Breast epithelium (tissue), 4 donors: ENCODE measurements at places on chromosomes 12 and 14. TPM values are rescaled to one million over a fixed set of nuclear protein-coding genes. Genes with fewer than 3 reads are reported as not detected.

DNA sequence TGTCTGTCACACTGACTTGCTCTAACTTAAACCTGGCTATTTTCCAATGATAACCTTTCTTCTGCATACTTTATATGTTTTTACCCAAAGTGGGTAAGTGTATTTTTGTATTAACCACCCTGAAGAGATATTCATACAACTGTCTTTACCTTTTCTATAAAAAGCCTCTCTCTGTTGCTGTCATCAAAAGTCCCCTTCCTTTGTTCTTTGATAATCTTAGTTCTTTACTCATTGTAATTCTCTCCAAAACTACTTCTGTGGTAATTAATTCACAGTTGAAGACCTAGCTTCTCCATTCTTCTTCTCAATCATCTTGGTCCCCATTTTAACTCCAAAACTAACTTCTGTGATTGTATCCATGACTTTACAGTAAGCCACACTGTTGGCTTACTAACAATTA, 479.7 kb upstream of the MGAT4C start:
- no peak for DNase-seq

- no peak for DNase-seq
Measured at GRCh38 chr12:47491516-47492305, 214.1 kb downstream of the RPAP3 start.

- no peak for DNase-seq
Measured at GRCh38 chr12:28711421-28711820, 437.7 kb upstream of the FAR2 start.

Gene RAD9B
- 2.8 TPM for total RNA-seq

GRCh38 chr12:15855646-15856045, 26.5 kb upstream of the STRAP start:
- no peak for DNase-seq

Gene PEBP1
- 440 TPM for total RNA-seq

Gene RCOR1
- 20.3 TPM for total RNA-seq

DNA sequence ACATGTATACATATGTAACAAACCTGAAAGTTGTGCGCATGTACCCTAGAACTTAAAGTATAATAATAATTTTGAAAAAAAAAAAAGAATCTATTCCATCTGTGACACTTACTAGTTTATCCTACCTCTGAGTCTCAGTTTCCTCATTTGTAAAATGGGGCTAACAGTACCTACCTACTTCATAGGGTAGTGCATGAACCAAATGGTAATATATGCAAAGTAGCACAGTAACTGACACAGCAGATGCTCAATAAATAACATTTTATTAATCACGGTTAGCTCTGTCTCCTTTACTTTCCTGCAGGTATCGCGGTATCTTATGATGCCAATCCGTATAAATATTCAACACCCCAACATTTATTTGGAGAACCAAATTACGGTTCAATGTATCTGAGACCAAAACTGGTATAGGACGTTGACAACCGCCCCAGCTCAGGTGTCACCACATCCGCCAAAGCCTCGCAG, 703 bp downstream of the TMED10 start:
- DNase-seq, result no peak

- DNase-seq, result peak; percentile 58
Measured at GRCh38 chr14:91059576-91060350, 678 bp downstream of the RPS6KA5 start.

DNA sequence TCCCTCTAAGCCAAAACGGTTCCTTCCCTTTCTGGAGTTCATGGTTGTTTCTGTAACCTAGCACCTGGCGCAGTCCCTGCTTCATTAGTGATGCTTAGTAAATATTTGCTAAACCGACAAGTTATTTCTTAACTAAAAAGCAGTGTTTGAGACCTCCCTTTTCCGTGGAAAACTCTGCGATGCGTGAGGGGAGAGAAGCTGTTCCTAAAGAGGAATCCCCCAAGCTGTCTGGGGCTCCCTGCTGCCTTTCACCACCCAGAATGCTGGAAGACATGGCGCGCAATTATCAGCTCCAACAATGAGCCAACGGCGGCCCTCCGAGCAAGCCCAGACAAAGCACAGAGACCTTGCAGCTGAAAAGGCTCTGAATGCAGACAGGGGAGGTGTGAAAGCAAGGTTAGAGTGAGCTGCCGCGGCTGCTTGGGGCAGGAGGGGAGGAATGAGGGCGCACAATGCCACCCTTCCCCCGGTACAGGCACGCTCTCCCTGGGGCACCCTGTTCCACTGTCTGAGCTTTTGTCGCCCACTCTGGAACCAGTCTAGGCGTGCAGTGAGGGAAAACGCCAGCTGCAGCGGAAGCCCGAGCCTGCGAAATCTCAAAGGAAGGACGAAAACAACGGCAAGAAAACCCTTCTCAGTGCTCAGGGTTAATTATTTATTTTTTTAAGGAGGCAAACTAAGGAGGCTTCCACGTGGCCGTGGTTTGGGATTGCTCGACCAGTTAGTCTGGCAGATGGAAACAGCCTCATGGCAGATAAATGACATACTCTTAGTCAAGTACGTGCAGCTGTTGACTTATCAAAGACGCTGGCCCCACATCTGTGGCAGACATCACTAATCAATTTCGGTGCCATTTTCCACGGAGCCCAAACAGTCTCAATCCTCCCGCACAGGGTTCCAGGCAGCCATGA, 66.3 kb downstream of the RBM19 start:
- DNase-seq, result no peak

GRCh38 chr12:110266980-110267620, 13.9 kb upstream of the ATP2A2 start:
- DNase-seq, result no peak

Gene PLEKHG7
- total RNA-seq, result 0.15 TPM

GRCh38 chr12:105444653-105445102, 114.2 kb downstream of the C12orf75 start:
- DNase-seq, result no peak

GRCh38 chr12:15575671-15576541, 213.3 kb downstream of the EPS8 start:
- no peak for DNase-seq
